ENCODE measurements at places on chromosomes 5 and 9.

GRCh38 chr5:137392261-137392660, 106.9 kb downstream of the SPOCK1 start:
- no peak for DNase-seq

DNA sequence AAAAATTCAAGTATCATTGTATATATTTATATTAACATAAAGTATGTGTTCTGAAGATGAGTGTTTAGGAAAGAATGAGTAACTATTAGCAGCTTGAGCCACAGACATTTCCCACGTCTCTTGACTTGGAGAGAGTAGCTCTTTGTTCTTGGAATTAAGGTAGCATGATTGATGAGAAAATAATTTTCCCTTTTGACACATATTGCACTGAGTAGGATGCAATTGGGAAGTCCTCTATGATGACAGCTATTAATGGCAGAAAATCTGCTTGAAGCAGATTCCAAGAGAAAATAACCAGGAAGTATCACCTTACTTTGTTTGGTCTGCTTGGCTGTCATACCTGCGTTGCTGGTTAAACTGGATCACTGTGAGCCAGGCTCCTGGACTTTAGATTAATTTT, 204.8 kb downstream of the TLE4 start:
- DNase-seq = no peak

DNA sequence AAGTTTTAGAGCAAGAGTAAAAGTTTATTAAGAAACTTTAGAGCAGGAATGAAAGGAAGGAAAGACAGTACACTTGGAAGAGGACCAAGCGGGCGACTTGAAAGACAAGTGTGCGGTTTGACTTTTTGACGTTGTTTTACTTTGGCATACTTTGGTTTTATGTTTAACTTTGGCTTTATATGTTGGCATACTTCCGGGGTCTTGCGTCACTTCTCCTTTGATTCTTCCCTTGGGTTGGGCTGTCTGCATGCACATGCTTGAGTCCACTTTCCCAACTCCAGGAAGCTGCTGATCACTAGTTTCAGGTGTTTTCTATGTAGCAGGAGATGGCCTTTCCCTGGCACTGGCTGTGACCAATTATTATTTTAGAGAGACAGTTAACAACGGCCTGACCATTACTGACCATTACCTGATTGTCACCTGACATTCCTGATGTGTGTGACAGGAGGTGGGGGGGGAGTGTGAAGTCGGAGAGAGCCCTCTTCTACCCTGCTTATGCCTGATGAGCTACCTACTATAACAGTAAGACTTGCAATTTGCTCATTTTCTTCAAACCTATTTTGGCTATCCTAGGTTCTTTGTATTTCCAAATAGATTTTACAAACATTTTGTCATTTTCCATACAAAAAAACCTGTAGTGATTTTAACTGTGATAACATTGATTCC, 45.5 kb downstream of the TNFSF8 start:
- DNase-seq = peak; percentile 13

DNA sequence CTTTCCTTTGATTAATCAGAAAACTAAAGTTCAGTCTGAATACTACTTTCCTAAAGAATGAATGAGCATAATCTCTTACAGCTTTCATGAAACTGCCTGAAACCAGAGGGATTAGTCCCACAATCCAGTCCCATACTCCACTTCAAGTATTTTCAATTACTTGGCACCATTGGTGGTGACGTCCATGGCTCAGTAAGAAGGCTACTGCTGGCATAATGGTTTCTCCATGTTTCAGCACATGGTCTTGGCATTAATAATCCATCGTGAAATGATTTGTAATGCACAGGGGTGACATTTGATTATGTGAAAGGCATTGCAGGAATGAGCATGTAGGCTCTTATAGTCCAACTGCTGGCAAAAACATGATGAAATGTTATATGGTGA, 23.4 kb downstream of the LIX1 start:
- DNase-seq = no peak

GRCh38 chr9:114666401-114666800, 8.8 kb upstream of the TEX53 start:
- no peak for DNase-seq

GRCh38 chr5:56129288-56129687, 103.8 kb downstream of the ANKRD55 start:
- DNase-seq = no peak

DNA sequence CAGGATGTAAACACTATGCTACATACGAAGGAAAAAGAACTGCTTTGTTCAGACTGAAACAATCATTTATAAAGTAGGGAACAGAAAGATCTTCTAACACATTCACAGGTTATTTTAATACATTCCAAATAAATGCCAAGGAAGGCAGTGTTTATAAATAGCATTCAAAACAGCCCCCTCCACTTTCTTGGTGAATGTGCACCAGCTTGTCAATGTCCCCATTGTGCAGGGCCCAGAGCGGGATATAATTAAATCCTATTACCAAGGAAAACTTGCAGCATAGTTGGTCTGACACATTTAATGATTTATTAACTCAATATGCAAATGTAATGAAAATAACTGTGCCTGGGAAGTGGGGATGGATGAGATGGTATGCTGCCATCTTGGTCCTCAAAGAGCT, 135.9 kb upstream of the RAD23B start:
- no peak for DNase-seq

GRCh38 chr9:92704528-92704927, 34.6 kb upstream of the IPPK start:
- no peak for DNase-seq

DNA sequence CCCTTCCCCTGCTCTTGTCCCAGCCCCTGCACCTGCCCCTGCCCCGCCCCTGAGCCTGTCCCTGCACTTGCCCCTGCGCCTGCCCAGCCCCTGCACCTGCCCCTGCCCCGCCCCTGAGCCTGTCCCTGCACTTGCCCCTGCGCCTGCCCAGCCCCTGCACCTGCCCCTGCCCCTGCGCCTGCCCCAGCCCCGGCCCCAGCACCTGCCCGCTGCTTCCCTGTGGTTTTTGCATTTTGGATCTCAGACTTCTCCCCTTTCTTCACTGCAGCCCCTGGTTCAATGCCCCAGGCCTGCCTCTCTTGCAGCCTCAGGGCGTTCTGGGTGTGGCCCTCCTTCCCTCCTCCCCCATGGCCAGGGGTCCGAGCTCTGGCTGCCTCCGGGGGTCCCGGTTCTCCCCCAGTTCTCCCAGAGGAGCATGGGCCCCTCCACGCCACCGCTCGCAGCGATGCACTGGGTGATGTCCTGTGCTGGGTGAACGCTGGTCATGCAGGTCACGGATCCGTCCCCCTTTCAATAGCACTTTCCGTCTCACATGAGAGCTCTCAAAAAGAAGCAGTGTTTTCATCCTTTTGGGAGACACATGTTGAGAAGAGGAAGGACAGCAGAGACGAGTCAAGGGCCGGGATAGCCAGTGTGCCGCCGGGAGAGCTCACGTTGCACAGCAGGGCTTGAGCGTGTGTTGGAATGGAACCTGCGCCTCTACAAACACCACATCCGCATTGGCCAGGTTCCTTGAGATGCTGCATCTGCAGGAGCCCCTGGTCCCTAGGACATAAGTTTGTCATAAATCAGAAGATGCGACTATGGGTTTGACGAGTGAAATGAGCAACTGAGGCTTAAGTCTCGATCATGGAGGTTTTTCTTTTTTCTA, 44.0 kb upstream of the IRX4 start:
- DNase-seq = no peak

GRCh38 chr9:125523681-125524080, 183.3 kb downstream of the MAPKAP1 start:
- DNase-seq = no peak

DNA sequence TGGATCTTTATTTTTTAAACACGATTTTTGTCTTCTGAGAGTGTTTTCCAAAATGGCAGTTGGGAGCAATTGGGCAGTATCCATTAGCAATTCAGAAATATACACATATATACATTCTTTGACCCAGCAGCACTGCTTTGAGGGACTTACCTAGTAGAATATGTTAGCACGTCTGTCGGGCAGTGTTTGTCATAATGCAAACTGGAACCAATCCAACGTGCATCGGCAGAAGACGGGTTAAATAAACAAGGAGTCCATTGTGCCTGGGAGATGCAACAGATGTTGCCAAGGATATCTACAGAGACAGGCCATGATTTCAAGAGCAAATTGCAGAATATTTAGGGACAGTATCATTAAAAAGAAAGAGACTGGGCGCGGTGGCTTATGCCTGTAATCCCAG, 107.0 kb downstream of the COL5A1 start:
- no peak for DNase-seq

DNA sequence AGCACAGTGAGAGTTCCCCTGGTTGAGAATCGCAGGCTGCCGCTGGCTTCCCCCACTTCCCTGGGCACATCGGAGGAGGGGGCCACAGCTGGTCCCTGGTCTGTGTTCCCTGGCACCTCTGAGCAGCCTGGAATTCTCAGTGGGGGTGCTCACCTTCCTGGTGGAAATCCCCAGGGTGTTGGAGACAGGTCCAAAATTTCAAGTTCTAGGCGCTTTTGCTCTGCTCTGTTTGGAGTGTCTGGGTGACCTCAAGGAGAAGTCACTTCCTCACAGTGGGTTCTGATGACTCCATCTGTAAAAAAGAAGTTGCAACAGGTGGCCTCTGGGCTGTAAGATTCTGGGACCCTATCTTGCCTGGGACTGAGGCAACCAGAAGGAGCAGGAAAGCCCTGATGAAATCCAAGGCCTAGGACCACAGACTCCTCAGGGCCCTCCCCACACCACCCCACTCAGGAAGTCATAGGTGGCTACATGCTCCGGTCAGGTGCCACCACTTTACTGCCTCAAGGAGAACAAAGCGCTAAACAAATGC, at the start of gene TRAF1:
Gene TRAF1 (minus strand): TSS at position 400 of the 532 bp plus-strand sequence. CDS start 721 bp downstream, outside the sequence.
- DNase-seq = no peak

DNA sequence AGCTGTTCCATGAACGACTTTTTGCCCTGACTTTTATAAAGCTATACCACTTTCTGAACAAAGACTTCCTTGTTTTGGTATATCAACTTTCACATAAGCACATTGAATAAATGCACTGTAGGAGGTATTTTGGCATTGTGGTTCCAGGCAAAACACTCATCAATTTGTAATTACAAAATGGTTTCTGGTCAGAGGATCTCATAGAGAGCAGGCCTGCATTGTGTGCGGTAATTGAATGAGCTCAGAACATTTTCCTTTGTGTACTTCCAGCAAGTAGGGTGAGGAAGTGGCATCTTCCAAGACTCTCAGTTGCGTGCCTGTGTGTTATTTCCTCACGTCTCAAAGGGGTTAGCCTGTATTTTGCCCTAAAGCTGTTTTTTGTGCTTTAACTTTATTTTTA, 89.2 kb downstream of the PDE6A start:
- no peak for DNase-seq

GRCh38 chr9:131630205-131630831, 85.0 kb downstream of the PRRT1B start:
- DNase-seq = peak; percentile 62

DNA sequence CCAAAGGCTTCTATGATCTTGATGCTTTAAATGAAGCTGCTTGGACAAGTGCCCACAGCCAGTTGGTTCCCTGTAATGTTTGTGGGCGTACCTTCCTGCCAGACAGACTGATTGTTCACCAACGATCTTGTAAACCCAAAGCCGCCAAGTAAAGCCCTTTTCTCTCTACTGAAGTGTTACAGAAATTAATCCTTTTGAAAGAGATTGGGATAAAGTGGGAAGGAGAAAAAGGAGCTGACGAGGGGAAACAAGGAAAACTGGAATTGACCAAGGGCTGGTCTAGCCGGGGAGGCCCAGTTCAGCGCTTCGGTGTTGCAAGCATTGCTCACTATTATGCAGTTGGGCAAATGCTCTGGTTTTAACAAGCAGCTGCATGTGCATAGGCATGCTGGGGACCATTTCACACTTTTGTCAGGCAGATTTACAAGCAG, 53.2 kb downstream of the ZNF474 start:
- DNase-seq = no peak

- no peak for DNase-seq
Measured at GRCh38 chr9:124088476-124088837, 76.9 kb downstream of the LHX2 start.

DNA sequence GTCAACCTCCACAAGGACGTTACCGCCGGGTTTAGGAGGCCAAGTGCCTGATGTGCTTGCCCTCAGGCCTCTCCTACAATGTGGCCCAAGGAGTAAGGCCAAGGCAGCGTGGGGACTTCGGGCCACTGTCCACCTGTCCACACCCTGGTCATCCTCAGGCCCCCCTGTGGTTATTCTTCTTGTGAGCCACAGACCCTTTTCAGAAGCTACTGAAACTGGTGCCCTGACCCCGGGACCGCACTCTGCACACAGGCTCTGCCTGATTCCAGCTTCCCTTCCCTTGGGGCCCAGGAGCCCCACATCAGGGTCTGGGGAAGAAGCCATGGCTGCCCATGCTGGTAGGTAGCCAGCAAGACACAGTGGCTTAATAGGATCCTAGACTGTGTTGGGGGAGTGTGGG, 128.8 kb downstream of the OLFM1 start:
- no peak for DNase-seq
